Sciatic nerve (tissue), 2 donors: ENCODE measurements at places on chromosomes 2 and 18. TPM values are rescaled to one million over a fixed set of nuclear protein-coding genes. Genes with fewer than 3 reads are reported as not detected.

Gene ADRA2B
- total RNA-seq: 3.2 TPM

- no peak for DNase-seq
Observed at GRCh38 chr18:9082711-9083510, 19.6 kb upstream of the NDUFV2 start.

Gene SLC16A14
- total RNA-seq: 7.4 TPM

GRCh38 chr2:27690052-27690451 lies 26.4 kb downstream of the SLC4A1AP start:
- no peak for DNase-seq

- DNase-seq: no peak
Observed at GRCh38 chr2:219388907-219389156, 1.1 kb upstream of the DNPEP start.

Gene POTEI
- total RNA-seq: 0.27 TPM

- no peak for DNase-seq
Observed at GRCh38 chr2:231803501-231804138, 17.4 kb downstream of the COPS7B start.
